Activated T-helper 9 cell treated with anti-CD3 and anti-CD28 coated beads, Interleukin-2, amount 50 U/mL, for 16 hours (primary cell): ENCODE measurements at places on chromosomes 1 and 21.

DNA sequence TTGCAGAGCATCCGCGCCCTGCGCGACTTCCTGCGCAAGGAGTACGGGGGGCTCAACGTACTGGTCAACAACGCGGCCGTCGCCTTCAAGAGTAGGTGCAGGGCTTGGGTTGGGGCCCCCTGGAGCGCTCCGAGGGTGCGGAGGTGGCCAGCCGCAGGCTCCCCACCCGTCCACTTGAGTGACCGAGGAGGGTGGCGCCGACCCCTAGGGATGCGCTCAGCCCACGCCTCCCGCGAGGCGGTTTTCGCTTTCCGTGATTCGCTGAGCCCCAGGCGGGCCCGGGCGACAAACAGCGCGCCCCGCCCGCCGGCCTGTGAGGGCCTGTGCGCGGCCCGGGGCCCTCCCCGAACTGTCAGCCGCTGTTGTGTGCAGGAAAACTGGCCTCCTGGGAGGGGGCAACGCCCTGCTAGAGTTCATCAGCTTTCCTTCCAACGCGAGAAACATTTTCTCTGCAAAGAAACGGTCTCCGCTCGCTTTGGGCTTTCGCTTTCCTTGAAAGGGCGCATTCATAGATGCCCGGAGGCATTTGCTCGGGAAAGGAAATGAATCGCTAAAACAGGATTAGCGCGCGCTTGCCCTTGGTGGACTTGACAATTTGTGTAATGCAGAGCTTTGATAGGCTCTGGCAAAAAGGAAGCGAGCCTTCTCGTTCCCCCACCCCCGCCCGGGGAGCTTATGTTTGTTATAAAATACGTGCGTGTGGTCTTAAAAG, 668 bp downstream of the CBR3 start:
- peak; percentile 49 for DNase-seq

DNA sequence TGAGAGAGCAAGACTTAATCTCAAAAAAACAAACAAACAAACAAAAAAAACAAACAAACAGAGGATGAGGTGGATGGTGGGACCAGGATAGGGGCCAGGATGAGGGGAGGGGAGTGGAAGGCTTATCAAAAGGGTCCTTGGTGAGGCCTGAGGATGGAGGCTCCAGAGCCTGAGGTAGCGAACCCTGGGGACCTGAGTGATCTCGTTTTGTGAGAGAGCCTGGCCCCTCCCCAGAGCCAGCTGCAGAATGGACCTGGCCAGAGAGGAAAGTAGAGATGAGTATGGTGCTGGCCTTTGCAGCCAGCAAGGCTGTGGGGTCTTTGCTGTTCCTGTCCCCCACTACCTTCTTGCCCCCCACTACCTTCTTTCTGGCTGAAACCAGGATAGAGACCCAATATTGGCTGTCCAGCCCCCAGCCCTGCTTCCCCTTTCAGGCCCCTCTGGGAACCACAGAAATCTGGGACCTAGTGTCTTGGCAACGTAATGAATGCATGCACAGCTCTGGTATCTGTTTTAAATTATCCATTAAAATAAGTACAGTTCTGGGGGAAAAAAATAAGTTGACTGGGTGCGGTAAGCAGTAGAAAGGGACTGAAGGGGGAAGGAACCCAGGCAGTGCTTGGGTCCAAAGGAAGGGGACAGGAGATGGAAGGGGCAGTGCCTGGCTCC, 1.1 kb upstream of the LMNA start:
- DNase-seq: no peak

DNA sequence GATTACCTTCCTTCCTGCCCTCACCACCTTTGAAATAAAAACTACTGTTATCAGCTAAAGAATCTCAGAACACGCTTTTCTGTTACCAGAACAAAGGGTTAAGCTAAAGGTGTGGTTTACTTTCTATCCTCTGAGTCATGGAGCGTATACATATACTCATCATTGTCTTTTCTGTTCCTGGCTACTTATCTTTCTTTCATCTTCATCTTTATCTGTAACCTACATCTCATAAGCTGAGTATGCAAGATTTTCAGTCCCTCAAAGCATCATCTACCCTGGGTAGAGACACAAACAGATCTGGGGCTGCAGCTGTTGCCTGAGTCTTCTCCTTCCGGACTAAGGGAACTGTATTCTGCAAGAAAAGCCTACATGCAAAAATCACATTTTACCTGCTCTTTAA, 75.6 kb downstream of the LMO4 start:
- no peak for DNase-seq

GRCh38 chr1:58104960-58105359, 441.6 kb downstream of the OMA1 start:
- DNase-seq: no peak

GRCh38 chr1:108503062-108503733, 53.1 kb downstream of the NBPF6 start:
- DNase-seq: no peak

DNA sequence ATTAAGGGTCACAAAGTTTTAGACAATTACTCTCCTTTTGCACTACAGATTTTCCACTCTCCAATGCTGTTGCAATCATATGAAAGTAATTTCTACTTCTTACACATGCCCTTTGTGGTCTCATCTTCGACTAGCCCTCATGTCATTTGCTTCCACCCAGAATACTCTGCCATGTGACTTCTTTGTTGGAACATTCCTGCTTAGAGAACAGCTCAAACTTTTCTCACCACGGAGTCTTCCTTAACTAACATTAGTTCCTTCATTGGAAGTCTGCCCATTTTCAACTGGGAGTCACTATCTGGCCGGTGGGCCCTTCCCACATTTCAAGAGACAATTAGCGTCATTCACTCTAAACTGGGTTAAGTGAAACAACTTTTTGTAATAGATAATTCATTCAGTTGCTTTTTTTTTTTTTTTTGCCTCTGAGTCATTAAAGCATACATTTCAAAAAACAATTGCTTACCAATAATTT, 142.6 kb upstream of the PALMD start:
- no peak for DNase-seq

DNA sequence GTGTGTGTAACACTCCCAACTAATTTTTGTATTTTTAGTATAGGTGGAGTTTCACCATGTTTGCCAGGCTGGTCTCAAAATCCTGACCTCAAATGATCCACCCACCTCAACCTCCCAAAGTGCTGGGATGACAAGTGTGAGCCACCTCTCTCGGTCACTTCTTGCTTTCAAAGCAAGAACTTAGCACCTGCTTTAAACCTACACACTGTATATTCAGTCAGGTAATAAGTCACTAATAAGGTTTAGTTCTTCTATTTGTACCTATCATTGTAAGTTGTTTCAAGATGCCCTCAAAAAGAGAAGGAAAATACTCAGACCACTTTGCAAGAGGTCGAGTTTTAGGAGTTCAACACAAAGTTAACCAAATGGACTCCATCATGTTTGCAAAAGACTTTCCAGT, 431.3 kb downstream of the MRPL39 start:
- DNase-seq: no peak

DNA sequence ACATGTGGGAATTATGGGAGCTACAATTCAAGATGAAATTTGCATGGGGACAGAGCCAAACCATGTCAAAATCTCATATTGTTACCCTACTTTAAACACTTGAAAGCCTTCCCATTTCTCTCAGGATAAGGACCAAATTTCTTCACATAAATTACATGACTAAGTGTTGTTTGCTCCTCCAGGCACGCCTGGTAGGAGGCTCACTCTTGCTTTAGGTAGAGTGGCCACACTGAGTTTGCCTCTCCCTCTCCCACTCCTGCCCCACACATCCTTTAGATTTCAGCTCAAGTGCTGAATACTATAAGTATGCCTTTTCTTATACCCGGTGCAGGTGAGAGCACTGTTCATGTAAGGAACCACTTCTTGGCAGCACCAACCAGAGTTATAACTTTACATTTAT, 279.1 kb downstream of the DNM3 start:
- DNase-seq: no peak

GRCh38 chr1:30272277-30273020, 450.9 kb downstream of the MATN1 start:
- no peak for DNase-seq

DNA sequence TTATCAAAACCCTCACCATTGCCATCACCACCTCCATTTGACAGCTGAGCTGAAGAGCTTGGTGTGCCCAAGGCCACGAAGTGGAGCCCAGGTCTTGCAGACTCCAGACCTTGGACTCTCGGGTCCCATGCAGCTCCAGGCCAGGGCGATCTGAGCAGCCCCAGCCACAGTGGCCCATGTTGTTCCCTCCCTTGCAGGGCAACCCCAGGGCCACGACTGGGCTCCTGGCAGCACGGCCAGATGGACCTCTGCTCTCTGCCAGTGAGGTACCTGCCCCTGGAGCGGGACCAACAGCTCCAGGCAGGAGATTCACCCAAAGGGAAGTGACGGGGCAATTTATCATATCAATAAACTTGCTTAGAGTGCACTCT, 182.7 kb upstream of the VAMP3 start:
- no peak for DNase-seq

- no peak for DNase-seq
These were observed 709.4 kb downstream of the MRPL39 start for GRCh38 chr21:24897883-24898282.

GRCh38 chr21:16179773-16180172, 450.0 kb downstream of the USP25 start:
- no peak for DNase-seq

DNA sequence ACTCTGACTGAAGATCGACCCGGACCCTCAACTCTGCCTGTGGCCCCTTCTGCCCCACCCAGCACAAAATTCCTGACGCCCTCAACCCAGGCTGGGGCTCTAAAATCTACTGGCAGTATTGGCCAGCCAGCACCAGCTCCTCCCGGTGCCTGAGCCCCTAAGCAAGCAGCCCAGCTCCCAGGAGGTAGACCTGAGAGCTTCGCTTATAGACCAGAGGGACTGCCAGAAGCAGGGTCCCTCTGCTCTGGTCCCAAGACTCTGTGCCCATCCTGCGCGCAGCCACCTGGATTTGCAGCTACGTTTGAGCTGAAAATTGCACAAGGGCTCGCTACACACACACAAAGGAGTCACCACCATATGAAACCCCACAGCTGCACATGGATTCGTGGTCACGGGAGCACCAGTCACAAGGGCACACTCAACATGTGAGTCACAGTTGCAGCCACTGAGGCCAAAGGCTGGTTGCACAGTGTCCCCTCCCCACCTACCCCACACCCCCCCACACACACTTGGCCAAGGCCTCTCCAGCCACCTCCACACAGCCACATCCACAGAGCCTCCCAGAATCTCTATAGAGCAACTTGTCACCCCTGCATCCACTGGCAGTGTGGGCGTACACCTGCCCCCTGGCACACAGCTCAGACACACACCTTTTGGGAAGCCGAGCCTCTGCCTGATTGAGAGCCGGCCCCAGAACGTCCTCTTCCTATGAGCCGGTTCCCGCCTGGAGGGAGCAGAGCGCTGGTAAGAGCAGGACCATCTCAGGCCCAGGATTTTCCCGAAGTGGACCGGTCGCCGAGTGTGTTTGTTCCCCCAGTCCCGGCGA, 1.1 kb upstream of the DMBX1 start:
- DNase-seq: no peak

DNA sequence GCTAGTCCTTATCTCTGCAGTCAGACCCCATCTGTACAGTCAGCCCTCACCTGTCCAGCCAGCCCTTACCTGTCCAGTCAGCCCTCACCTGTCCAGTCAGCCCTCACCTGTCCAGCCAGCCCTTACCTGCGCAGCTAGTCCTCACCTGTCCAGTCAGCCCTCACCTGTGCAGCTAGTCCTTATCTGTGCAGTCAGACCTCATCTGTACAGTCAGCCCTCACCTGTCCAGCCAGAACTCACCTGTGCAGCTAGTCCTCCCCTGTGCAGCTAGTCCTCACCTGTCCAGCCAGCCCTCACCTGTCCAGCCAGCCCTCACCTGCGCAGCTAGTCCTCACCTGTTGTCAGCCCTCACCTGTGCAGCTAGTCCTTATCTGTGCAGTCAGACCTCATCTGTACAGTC, 506.8 kb downstream of the NPHP4 start:
- no peak for DNase-seq

- DNase-seq: no peak
These were observed 98.8 kb upstream of the DUSP10 start for GRCh38 chr1:221840511-221841243.

DNA sequence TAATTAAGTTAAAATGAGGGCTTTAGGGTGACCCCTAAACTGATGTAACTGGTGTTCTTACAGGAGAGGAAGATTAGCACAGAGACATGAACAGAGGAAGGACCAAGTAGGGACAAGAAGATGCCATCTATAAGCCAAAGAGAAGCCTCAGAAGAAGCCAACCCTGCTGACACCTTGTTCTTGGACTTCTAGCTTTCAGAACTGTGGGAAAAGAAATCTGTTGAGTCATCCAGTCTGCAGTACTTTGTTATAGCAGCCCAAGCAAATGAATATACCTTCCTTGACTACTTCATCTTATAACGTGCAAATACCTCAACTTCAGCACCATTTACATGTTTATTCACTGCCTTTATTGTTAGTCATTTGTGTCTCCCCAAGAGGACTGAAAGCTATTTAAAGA, 3.4 kb downstream of the ZBTB21 start:
- DNase-seq: no peak

DNA sequence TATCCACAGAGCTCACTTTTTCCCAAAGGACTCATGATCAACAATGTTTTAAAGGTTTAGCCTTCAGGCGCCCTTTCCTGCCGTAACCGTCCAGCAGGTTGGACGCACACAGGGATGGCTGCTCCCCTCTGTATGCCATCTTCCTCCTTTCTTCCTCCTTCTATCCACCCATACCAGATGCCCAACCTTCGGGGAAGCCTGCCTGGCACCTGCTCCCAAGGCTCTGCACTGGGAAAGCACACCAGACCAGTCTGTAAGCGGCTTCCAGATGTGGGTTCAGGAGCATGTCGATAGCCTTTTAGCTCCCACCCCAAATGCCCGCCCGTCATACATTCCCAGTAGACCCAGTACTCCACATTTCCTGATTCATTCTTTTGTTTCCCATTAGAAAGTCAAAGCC, 52.9 kb downstream of the STUM start:
- no peak for DNase-seq

- no peak for DNase-seq
These were observed at the start of gene TINAGL1 for GRCh38 chr1:31576201-31576669. TSS of gene TINAGL1 (plus strand) at chr1:31576515. CDS start at chr1:31577149, 634 bp downstream.

GRCh38 chr1:208974717-208975116, 608.8 kb upstream of the CAMK1G start:
- DNase-seq: no peak

DNA sequence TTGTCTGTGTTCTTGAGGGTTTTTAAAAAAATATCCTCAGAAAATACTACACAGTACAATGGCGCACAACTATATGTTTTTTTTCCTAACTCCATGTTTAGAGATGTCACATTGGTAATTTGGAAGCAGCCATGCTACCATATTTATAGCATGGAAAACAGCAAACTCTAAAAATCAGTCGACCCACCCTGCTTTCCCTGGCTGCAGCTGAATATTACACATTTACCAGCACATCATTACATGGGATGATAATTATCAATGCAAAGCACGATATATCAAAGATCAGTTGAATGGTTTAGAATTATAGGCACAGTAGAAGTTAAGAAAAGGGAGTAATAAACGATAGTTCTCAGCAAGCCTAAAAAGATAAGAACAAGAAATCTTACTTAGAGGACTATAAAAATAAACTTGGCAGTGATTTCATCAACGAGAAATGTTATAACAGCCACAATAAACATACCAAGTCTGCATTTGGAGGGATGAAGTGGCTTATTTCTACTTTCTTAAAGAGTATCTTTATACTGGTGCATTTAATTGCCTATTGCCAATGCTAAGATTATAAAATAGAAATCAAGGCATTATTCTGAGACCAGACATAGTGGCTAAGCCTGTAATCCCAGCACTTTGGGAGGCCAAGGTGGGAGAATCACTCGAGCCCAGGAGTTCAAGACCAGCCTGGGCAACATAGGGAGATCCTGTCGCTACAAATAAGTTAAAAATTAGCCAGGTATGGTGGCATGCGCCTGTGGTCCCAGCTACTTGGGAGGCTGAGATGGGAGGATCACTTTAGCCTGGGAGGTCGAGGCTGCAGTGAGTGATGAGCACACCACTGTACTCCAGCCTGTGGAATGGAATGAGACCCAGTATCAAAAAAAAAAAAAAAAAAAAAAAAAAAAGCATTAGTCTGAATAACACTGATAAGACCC, 43.4 kb downstream of the WDR64 start:
- DNase-seq: no peak
